H9 (cell line): ENCODE measurements at places on chromosomes 3 and 15. TPM values are rescaled to one million over a fixed set of nuclear protein-coding genes. Genes with fewer than 3 reads are reported as not detected.

- no peak for DNase-seq
Observed at GRCh38 chr3:19250959-19251610, 102.8 kb downstream of the KCNH8 start.

The LSAMP gene
- 0.66 and 0.90 TPM in 2 replicates for total RNA-seq

- no peak for DNase-seq
Observed at GRCh38 chr3:184633237-184633579, 71.6 kb downstream of the EPHB3 start.

DNA sequence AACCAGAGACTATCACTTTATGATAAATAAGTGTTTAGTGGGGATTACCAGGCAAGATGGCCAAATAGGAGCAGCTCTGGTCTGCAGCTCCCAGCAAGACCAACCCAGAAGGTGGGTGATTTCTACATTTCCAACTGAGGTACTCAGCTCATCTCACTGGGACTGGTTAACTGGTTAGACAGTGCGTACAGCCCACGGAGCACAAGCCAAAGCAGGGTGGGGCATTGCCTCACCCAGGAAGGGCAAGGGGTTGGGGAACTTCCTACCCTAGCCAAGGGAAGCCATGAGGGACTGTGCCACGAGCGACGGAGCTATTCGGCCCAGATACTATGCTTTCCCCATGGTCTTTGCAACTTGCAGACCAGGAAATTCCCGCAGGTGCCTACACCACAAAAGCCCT is 171.0 kb downstream of the CTNNB1 start:
- no peak for DNase-seq

The ELL3 gene
- total RNA-seq, result 6.4 and 7.2 TPM in 2 replicates

DNA sequence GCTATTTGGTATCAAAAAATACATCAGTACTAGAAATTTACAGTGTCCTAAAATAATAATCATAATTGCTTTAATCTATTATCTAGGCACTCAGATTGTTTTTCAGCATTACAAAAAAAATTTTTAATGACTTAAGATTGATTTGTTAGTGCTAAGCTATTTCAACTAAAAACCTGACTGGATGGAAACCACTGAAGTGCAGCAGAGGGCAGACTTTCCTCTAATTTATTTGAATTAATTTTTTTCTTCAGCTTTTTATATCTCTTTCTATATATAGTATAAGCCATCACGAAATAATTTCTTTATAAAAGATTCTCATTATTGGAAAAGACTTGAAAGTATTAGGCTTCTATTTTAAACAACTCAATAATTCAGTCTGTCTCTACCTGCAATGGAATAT is 131.4 kb downstream of the IQCH start:
- DNase-seq, result no peak

- peak; percentile 38 for DNase-seq
Observed at GRCh38 chr3:133295199-133295901, 104.5 kb upstream of the BFSP2 start.

- no peak for DNase-seq
Observed at GRCh38 chr3:152073267-152073666, 195.5 kb upstream of the MBNL1 start.

The KIF15 gene
- 25.0 and 25.8 TPM in 2 replicates for total RNA-seq

GRCh38 chr15:37014566-37014965 is 85.8 kb downstream of the MEIS2 start:
- DNase-seq, result no peak

GRCh38 chr3:67382536-67382935 is 271.9 kb downstream of the SUCLG2 start:
- no peak for DNase-seq

DNA sequence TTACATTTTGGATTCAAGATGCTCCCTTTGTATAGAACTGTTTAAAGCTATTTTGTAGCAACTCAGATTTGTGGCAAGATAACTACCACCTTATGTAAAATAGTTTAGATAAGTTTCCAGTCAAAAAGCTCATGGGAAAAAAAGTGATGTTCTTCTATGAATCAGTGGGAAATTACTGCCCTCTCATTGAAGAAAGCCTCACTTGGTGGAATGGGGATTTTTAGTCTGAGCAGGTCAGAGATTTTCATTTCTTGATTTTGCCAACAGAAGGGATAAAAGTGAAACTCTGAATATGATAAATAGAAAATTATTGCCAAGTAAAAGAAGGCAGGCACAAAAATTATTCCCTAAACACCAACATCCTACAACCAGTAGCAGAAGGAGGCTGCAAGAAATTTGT is 25.8 kb upstream of the CSTA start:
- DNase-seq, result no peak

The SNURF gene
- total RNA-seq, result 134 and 188 TPM in 2 replicates

DNA sequence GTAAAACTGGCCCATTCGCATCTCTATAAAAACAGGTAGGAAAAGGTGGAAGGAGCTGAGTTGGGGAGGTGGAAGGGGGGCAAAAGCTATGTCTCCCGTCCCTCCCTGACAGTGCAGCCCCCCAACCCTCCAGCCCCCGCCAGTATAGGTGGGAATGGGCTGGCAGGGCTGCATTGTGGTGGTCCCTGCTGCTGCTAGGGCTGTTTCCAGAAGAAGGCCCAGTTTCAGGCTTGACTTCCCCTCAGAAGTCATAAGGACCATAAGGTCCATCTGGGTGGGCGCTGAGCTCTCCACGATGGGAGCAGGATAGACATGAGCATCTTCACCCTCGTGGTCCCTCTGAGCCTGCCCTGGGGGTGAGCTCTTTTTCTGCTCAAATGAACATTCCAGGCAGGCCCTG is 44.2 kb downstream of the APBA2 start:
- no peak for DNase-seq

- no peak for DNase-seq
Observed at GRCh38 chr3:18499301-18499700, 74.2 kb upstream of the SATB1 start.

The SEMA5B gene
- total RNA-seq, result 8.3 and 9.4 TPM in 2 replicates
